ENCODE measurements at places on chromosomes 6 and 20.

- no peak for DNase-seq
These were observed 51.3 kb upstream of the NRN1 start for GRCh38 chr6:6058054-6058444.

GRCh38 chr20:19672498-19672897 is 85.6 kb upstream of the RIN2 start:
- DNase-seq: no peak

GRCh38 chr6:116611056-116611455 is 5.2 kb upstream of the RSPH4A start:
- no peak for DNase-seq

GRCh38 chr6:160088069-160088783 is 33.4 kb upstream of the SLC22A1 start:
- DNase-seq: no peak

GRCh38 chr6:24547243-24547642 is 52.5 kb downstream of the ALDH5A1 start:
- DNase-seq: peak; percentile 18

DNA sequence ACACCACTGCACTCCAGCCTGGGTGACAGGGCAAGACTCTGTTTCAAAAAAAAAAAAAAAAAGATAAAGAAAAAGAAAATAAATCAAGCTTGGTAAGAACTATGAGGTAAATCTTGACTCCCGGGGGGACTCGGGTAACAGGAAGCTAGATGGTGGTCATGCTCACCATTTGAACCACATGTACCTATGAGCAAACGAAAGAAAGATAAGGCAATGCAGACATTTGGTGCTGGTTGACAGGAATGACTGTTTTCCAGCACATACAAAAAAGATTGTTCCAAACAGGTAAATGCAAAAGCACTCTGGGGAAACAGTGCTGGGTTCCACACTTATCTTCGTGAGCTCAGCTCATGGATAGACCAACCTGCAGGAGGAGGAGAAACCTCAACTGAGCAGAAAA is 22.8 kb upstream of the PTPN1 start:
- no peak for DNase-seq

DNA sequence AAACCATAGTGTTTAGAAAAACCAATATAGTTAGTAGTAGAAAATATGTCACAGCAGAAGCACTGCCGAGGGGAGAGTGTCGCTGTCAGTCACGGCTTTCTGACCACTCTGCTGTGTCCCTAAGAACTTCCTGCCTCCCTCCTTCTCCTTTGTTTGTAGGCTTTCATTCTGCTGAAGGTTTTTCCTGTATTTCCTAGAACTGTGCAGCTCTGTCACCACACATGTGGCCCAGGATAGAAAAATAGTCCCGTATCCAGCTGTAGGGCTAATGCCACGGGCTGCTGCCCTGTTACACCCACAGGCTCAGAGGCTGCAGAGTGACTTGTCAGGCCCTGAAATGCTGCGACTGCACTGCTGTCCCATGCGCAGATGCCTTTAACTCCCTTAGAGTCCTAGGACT is 52.6 kb upstream of the SYNJ2 start:
- DNase-seq: no peak

All from activated effector memory CD4-positive, alpha-beta T cell treated with Interleukin-2 at 50 U/mL for 16 hours (primary cell).